ENCODE measurements at places on chromosomes 6 and 20.

GRCh38 chr6:107120404-107120803, 5.1 kb upstream of the BEND3 start:
- no peak for DNase-seq

DNA sequence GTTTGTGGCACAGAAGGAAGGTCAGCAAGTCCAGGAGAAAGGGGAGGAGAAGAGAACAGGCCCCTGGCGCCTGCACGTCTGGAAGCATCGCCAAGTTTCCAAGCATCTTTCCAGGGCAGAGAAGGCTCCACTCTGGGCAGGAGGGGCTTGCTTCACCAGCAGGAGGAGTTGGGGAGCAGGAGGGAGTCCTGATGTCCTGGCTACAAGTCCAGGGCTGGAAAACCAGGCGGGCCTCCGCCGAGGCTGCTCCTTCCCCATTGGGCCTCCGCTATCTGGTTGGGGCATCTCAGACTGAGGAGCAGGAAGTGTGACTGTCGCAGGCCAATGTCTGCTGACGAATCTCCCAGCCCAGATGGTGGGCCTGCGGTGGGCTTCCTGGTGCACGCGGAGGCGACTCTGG, 421.9 kb downstream of the PREX1 start:
- no peak for DNase-seq

DNA sequence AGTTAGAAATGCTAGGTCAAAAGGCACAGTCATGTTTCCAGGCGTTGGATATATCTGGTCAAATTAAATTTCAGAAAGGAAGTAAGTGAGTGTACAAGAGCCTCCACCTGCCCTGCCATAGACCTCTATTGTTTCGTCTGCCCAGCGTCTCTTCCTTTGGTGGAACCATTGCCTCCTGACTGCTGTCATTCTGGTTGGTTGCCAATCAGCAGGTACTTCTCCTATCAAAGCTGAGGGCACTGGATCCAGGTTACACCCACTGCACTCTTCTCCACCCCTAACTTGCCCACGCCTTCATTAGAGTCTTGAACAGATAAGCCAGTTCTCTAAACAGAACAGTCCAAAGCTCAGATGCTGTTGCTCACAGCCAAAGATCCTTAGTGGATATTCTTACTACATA, 2.6 kb upstream of the WFDC5 start:
- DNase-seq, result no peak

- no peak for DNase-seq
Observed at GRCh38 chr6:129236001-129236517, 353.1 kb downstream of the LAMA2 start.

DNA sequence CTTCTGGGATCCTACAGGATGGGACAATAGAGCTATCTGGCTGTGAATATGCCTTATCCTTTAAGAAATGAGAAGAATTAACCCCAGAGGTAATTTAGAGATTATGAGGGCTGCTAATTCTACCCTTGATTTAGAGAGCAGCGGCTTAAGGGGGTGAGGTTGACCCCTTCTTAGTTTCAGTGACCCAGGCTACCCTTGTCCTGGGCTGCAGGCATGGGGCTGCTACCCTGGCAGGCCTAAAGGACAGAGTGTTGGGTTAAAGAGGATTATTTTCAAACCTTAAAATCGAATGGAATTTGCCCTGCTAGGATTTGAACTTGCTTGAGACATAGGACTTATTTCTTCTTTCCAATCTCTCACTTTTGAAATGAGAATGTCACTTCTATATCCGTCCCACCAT, 1343.4 kb downstream of the HACE1 start:
- no peak for DNase-seq

DNA sequence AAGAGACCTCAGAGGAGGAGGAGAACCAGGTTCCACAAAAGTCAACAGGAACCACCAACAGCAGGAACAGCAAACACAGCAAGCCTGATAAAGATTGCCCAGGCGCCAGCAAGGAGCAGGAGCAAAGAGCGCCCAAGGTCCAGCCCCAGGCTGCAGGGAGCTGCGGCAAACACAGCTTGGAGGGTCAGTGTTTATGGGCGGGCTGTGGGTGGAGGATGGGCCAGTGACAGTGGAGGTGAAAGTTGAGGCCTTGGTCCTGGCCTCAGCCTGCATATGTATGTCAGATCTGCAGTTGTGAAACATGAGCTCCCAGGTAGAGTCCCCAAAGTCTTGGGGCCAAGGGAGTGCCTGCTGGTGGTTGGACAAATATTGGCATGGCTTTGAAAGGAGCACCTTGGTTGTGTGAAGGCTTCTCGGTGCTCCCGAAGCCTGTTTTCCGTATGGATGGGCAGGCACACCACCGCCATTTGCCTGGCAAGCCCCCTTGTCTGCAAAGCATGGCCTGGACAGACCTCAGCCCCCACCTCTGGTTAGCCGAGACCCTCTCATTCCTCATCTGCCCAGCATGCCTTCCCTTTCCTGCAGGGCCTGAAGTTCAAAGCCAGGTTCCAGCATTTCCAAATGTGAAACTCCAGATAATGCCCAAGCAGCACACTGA, 2.0 kb upstream of the CAPN11 start:
- DNase-seq, result no peak

DNA sequence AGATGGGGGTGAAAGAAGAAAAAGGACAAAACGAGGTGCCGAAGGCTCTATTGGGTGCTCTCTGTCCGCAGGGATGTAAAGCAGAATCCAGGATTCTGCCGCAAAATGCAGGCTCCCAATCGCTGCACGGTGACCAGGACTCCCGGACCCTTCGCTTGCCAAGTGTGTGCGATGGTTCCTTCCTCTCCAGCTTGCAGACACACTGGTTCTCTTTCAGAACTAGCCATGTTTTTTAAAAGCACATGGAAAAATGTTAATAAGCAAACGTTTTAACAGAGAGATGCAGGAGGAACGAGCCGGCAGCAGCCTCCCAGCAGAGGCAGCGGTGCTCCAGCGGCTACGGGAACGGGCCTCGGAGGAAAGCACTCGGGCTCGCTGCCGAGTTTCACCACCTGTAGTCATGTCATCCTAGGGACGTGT, 59.6 kb downstream of the ZNF831 start:
- peak; percentile 33 for DNase-seq

GRCh38 chr6:146931214-146931613, 273.0 kb upstream of the STXBP5 start:
- no peak for DNase-seq

DNA sequence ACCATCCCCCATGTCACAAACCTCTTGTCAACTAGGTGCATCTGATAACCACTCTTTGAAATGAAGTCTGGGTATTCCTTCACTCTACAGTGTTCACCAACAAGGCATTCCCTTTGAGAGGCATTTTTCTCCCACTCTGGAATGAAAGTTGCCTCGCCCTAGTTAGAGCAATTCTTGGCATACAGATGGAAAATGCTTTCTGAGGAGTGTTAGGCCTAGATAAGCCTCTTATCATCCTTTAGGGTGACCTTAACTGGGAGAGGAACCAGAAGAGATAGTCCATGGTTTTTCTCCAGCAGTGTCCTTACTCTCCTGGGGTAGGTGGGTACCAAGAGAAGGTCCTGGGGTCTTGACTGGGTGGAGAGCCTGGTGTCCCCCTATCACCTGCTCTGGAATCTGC, 14.8 kb downstream of the CLIC5 start:
- no peak for DNase-seq

- DNase-seq, result no peak
Observed at GRCh38 chr6:30037182-30037788, 23.8 kb upstream of the POLR1H start.

DNA sequence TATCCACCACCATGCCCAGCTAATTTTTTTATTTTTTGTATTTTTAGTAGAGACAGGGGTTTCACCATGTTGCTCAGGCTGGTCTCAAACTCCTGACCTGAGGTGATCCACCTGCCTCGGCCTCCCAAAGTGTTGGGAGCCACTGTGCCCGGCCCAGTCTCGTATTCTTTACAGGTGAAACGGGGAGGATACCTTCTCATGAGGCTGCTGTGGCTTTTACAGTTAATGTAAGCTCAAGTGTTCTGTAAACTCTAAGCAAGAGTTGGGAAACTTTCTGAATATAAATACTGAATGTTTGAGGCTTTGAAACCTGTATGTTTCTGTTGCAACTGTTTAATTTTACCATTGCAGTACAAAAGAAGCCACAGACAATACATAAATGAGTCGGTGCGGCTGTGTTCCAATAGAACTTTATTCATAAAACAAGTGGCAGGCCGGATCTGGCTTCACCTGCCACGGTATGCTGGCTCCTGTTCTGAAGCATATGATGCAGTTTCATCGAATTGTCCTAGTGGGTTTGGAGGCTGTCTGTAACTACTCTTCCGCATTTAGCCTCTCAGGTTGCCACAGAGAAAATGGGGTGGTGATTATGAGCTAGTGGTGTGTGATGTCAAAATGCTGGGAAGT, 192.5 kb upstream of the ZFP64 start:
- no peak for DNase-seq

- no peak for DNase-seq
Observed at GRCh38 chr6:156555116-156555515, 222.1 kb upstream of the ARID1B start.

DNA sequence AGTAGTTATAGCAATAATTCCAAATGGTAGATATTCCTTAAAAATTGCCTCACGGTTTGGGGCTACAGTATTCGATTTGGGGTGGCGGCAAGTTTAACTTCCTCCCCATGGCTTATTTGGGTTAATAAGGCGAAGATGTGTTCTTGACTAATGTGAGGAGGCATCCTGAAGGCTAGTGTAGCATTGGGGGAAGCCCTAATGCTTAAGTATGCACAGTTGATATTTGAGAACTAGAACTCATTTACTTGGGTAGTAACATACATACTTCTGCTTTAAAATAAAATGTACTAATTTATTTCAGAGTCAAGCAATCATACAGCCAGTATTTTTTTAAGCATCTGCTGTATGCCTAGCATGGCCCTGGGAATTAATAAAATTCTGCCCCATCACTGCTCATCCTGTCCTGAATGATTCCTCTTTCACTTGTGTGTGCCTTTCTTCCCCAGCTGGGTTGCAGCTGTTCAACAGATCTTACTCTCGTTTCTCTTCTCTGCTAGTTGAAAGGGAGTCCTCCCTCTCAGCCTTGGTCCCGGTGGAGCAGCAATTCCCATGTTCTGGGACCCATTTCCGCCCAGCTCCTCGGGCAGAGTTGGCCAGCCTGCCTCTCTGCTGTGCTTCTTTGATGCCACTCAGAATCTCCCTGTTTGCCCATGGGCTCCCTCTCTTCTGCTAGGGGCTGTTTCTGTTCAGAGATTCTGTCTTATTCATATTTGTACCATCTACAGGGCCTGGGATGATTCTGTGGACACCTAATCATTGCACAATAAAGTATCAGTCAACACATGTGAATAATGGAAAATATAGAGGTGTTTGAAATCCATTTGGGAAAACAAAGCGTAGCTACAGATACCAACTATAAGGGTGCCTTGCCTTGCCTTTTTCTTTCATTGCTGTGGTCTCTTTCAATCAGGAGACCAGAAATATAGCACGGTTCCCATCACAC, 104.8 kb downstream of the ARID1B start:
- no peak for DNase-seq

GRCh38 chr20:20299904-20300303, 68.0 kb upstream of the INSM1 start:
- no peak for DNase-seq

- DNase-seq, result no peak
Observed at GRCh38 chr20:57999465-58000111, 228.9 kb downstream of the ANKRD60 start.

- no peak for DNase-seq
Observed at GRCh38 chr6:133705066-133705465, 183.8 kb upstream of the TCF21 start.

DNA sequence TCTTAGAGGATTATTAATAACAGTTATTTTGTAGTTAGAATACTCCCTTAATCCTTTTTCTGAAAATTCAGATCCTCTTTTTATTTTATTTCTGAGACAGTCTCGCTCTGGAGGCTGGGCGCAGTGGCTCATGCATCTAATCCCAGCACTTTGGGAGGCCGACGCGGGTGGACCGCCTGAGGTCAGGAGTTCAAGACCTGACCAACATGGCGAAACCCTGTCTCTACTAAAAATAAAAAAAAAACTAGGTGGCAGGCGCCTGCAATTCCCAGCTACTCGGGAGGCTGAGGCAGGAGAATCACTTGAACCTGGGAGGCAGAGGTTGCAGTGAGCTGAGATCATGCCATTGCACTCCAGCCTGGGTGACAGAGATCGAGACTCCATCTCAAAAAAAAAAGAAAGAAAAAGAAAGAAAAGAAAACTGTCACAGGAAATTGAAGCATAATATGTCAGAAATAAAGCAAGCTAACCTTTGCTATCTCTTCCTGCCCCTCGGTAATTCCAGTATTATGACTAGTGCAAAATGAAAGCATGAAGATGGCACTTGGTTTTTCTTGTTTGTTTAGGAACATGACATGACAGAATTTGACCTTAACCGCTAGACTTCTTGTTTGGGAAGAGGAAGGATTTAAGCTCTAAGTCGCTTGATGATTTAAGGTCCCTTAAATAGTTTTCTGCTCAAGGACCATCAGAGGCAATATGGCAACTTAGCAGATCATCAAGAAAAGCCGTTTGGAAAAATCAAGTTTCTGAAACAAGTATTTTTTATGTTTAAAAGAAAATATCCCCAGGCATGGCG, 1.8 kb upstream of the RBM39 start:
- no peak for DNase-seq

DNA sequence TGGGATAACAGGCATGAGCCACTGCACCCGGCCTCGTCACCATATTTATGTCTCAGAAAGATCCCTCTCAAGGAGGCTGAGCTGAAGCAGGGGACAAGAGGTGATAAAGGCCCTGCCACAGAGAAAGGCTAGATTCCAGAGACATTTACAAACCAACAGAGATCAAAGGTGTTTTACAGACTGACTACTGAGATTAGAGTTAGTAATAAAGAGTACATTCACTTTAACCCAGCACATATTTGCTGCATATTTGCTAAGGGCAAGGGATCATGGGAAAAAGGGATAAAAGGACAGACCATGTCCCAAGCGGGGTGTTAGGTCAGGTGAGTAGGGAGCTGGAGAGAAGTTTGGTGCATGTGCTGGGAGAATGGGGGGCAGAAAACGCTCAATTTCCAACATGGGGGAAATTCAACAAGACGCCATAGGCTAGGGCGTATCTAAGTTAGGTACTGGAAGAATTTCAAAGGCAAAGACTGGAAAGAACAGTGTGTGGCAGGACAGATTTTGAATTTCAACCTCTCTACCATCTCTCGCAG, 43.8 kb upstream of the SEC63 start:
- DNase-seq, result no peak

GRCh38 chr6:50826037-50826761, 7.5 kb downstream of the TFAP2B start:
- no peak for DNase-seq

DNA sequence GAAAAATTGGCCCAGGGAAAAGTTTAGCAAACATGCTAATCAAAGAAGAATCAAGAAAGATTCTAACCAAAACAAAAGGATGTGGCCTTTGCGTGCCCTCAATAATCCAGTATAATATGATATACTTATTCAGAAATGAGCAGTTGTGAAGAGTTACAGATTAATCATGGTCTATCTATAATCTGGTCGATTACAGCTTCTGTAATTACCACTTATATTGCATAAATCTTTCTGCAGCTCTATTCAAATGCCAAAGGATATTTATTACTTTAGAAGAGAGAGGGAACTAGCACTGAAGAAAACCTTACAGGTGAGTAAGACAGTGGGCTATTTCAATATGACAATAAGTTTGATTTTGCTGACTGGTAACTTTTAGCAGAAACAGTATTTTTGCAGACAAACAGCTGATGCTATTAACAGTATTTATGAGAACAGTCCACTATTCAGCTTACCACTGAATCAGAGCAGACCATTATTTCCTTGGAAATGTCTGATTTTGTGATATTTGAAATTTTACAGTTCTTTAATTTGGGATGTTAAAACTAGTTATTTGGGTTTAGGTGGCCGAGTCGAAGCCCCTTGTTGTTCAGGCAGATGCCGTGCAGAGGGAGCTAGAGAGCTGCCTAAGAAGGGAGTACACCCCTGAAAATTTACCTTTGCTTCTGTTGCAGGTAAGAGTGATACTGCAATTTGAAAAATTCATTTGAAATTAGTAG, 92.2 kb downstream of the CEP57L1 start:
- no peak for DNase-seq

Data from posterior cingulate gyrus (tissue), 11 donors.